ENCODE measurements at places on chromosomes 12 and 14. TPM values are rescaled to one million over a fixed set of nuclear protein-coding genes. Genes with fewer than 3 reads are reported as not detected.

DNA sequence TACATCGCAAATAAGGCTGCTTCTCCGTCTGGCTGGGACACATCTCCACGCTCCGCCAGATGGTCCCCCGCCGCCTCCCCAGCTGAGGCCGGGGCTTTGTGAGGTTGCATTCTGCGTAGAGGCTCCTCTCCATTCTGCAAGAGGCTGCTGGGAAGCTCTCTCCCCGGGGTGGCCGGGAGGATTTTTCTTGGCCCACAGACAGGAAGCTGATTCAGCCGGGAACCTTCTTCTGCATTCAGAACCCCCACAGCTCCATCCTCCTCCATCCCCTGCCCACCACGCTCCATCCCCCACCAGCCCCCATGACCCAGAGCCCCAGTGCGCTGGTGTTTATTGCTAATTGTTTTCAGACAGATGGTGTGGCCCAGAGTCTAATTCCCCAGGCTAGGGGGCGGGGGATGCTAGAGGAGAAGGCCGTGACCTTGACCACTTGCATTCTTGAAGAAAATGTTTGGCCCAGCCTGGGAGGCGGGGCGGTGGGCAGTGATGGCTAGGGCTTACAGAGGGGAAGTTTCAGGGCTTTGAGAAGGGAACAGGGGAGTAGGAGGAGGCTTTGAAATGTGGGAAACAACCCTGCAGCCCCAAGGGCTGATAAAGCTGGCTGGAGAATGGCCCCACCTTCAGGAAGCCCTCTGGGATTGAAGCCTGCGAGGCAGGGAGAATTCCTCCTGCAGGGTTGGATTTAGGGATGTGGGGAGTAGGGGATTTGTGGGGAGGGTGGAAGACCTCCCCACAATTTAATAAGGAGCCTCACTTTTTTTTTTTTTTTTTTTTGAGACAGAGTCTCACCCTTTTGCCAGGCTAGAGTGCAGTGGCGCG, 88.5 kb upstream of the NCOR2 start:
- no peak overlapping the region for H3K4me3 ChIP-seq
- no peak overlapping the region for H3K27ac ChIP-seq
- no peak for DNase-seq
- no peaks in the 10 kb centered on the region for H3K4me1 ChIP-seq
- no peaks in the 10 kb centered on the region for H3K36me3 ChIP-seq
- peaks cover 1% of the 10 kb centered on the region for H3K27me3 ChIP-seq

DNA sequence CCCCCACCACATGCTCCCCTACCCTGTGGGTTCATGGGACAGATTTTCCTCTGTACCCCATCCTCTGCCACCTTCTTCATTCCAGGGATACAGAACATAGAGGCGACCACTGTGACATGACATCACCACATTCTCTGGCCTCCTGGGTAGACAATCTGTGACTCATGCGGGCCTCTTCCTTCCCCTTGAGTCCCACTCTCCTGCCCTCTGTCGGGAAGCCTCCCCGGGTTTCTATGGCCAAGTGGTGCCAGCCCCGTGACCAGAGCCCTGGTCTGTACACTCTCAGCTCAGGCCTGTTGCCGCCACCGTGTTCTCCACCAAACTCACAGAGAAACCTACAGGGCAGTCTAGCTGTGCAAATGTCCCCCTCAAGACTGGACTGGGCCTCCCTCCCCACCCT, 8.0 kb downstream of the CLMN start:
- H3K36me3 ChIP-seq = no peaks in the 10 kb centered on the region
- peaks cover 2% of the 10 kb centered on the region for H3K27me3 ChIP-seq
- DNase-seq = no peak
- H3K4me1 ChIP-seq = peaks cover 5% of the 10 kb centered on the region
- no peak overlapping the region for H3K4me3 ChIP-seq
- no peak overlapping the region for H3K27ac ChIP-seq

GRCh38 chr12:22321638-22322037, 12.9 kb downstream of the ST8SIA1 start:
- no peak for DNase-seq
- no peak overlapping the region for H3K4me3 ChIP-seq
- no peaks in the 10 kb centered on the region for H3K36me3 ChIP-seq
- peaks cover 8% of the 10 kb centered on the region for H3K4me1 ChIP-seq

DNA sequence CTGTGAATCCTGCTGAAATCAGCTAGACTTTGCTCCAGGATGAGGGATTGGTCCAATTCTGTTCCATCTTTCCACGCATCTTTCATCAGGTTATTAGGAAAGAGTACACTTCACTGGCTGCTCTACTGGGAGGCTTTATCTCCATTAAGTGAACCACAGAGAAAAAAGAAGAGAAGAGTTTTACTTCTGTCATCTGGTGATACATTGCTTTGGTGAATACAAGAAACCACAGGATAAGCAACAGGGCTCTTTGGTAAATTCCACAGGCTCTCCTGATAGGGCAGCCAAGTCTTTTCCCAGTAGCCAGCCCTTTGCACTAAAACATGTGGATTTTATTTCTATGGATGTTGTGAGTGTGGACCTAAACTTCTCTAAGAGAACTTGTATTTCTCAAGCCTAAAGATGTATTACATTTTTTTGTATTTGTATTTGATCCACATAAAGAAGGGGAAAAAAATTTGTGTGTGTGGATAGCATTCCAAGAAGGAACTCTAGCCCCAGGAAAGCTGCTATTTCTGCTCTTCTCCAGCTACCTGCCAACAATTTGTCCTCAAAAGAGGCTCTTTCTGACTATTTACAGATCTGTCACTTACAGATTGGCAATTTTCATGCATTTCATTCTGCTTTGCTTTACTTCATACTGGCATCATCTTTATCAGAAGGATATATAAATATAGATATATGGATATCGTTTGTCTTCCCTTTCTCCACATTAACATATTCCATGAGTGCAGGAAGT, 1117.6 kb upstream of the TMEM132C start:
- H3K27me3 ChIP-seq = peaks cover 4% of the 10 kb centered on the region
- H3K4me1 ChIP-seq = no peaks in the 10 kb centered on the region
- H3K36me3 ChIP-seq = peaks cover 3% of the 10 kb centered on the region

- H3K36me3 ChIP-seq = peaks cover 26% of the 10 kb centered on the region
- no peak overlapping the region for H3K4me3 ChIP-seq
- DNase-seq = peak; percentile 24
- H3K27me3 ChIP-seq = peaks cover 32% of the 10 kb centered on the region
- peaks cover 39% of the 10 kb centered on the region for H3K4me1 ChIP-seq
- H3K27ac ChIP-seq = peak overlapping the region; percentile 41
Measured at GRCh38 chr14:22882529-22883172, 371 bp upstream of the REM2 start.

GRCh38 chr12:131643631-131644452, 67.0 kb upstream of the SFSWAP start:
- H3K36me3 ChIP-seq = peaks cover 5% of the 10 kb centered on the region
- peaks cover 5% of the 10 kb centered on the region for H3K27me3 ChIP-seq
- DNase-seq = no peak
- H3K4me1 ChIP-seq = peaks cover 4% of the 10 kb centered on the region
- H3K27ac ChIP-seq = no peak overlapping the region

DNA sequence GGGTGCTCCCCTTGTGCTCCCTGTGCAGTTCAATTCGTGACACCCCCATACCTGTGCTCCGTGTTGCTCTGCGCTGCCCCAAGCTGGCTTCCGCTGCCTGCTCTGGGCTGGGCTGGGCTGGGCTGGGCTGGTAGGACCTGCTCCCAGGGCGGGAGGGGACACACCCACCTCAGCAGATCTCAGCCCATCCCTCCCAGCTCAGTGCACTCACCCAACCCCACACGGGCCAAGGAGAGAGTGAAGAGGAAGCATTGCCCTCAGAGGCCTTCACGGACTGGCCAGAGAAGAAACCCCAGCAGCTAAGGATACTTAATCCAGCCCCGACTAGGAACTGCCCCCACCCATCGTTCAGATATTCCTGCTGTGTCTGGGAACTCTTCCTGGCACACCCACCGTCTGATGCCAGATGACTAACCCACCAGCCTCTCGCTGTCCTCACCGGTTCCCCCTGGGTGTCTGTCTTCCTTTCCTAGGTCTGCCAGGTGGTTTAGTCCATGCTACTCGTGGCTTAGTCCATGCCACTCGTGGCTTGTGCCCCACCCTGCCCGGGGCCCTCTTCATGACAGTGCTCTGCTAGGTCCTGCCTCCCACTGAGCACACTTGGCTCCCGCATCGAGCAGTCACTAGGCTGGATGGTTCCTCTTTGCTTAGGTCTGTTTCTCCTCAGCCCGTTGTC, at the start of gene LPAR5:
Gene LPAR5, minus strand, starts transcription at position 104 of the 676 bp plus-strand sequence. CDS start 14,711 bp downstream, outside the sequence.
- peaks cover 4% of the 10 kb centered on the region for H3K27me3 ChIP-seq
- H3K27ac ChIP-seq = no peak within 1 kb of the TSS
- H3K4me3 ChIP-seq = no peak within 1 kb of the TSS
- peaks cover 5% of the 10 kb centered on the region for H3K36me3 ChIP-seq
- peaks cover 69% of the 10 kb centered on the region for H3K4me1 ChIP-seq

GRCh38 chr14:104708606-104709268, 15.3 kb upstream of the ADSS1 start:
- H3K27me3 ChIP-seq = peaks cover 7% of the 10 kb centered on the region
- no peak overlapping the region for H3K4me3 ChIP-seq

DNA sequence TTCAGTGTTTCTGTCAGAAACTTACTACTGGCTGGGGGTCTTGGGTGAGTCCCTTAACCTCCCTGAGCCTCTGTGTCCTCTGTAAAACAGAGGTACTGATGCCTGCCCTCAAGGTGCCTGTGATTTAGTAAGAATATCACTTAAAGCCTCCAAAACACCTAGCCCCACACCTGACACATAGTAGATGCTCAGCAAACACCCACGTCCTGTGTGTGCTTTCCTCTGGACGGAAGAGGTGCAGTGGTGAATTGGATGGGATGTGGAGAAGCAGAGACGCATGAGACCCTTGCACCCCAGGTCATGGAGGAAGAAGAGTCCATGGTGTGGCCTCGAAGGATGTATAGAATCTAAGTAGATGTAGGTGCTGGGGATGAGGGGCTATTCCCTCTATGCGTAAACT, 110.6 kb downstream of the LGMN start:
- H3K27me3 ChIP-seq = peaks cover 5% of the 10 kb centered on the region
- peaks cover 12% of the 10 kb centered on the region for H3K36me3 ChIP-seq
- peak overlapping the region; percentile 8 for H3K27ac ChIP-seq
- H3K4me1 ChIP-seq = no peaks in the 10 kb centered on the region
- DNase-seq = no peak
- H3K4me3 ChIP-seq = no peak overlapping the region

GRCh38 chr14:53525608-53526007, 372.5 kb upstream of the DDHD1 start:
- no peak for DNase-seq
- no peak overlapping the region for H3K4me3 ChIP-seq
- no peak overlapping the region for H3K27ac ChIP-seq

GRCh38 chr12:42477941-42478340, 111.6 kb downstream of the PRICKLE1 start:
- no peak overlapping the region for H3K4me3 ChIP-seq
- H3K36me3 ChIP-seq = no peaks in the 10 kb centered on the region
- peaks cover 7% of the 10 kb centered on the region for H3K27me3 ChIP-seq
- no peak overlapping the region for H3K27ac ChIP-seq
- H3K4me1 ChIP-seq = peaks cover 38% of the 10 kb centered on the region
- DNase-seq = no peak

DNA sequence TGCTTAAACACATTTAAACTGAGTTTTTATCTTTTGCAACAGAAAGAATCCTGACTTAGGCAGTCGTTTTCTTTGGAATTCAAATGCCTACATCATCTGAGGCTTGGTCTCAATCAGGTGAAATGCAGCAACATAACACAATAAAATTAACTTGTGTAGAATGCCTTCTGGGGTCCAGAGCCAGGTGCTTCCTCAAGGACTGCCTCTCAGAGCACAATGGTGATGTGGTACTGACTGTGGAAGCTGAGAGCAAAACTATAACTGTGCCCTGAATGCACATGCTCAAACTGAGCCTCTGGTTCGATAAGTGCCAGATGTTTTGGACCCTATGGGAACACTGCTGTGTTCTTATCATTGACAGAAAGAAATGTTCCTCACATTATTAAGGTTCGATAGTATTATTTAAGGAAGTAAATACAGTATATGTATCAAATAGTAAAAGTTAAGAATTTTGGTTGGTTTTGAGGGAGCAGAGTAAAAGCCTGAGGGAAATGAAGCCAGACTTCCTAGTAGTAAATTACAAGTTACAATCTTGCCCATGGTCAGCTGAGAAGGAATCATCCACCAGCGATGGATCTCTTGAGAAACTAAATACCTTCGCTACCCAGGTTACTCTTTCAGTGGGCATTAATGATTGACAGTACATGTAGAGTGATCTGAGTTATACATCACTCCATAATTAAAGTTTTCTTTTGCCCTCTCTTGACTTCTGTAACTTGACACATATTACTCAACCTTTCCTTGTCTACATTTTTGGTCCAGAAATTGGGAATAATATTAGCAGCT, 122.9 kb upstream of the ATP2B1 start:
- DNase-seq = no peak
- H3K36me3 ChIP-seq = no peaks in the 10 kb centered on the region
- H3K4me3 ChIP-seq = no peak overlapping the region
- peaks cover 4% of the 10 kb centered on the region for H3K4me1 ChIP-seq
- H3K27me3 ChIP-seq = no peaks in the 10 kb centered on the region
- no peak overlapping the region for H3K27ac ChIP-seq

DNA sequence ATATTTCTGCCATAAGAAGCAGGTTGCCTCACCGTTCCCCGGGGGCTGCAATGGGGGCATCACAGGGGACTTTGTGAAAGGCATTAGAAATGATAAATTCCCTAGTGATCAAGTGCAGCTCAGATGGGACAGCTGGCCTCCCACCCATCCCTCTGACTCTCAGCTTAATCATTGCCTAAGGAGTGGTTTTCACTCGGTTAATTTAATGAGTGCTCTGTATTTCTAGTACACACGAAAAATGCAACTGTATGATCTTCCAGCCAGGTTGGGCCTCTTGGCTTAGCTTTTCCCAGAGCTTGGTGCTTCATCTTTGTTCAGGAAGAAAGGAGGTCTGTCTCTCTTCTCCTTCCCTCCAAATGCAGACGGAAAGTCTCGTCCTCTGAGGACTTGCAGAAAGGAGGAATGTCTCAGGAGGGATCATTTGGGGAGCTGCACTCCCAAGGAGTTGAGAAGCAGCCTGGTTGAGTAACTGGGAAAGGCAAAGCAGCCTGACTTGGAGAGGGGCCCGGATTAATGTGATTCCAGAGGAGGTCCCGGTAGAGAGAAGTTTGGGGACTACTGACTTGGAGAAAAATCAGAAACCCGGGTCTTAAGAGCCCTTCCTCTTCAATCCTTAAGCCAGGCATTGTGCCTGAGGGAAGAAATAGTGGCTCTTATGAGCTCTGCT, 7.2 kb downstream of the CD9 start:
- no peak overlapping the region for H3K27ac ChIP-seq
- DNase-seq = no peak
- no peak overlapping the region for H3K4me3 ChIP-seq
- H3K4me1 ChIP-seq = peaks cover 36% of the 10 kb centered on the region

GRCh38 chr14:89402363-89402762, 14.7 kb downstream of the FOXN3 start:
- H3K36me3 ChIP-seq = peaks cover 20% of the 10 kb centered on the region
- peaks cover 3% of the 10 kb centered on the region for H3K27me3 ChIP-seq
- H3K27ac ChIP-seq = peak overlapping the region; percentile 38

GRCh38 chr14:63542231-63542999, 762 bp downstream of the PPP2R5E start:
- DNase-seq = peak; percentile 34
- H3K27ac ChIP-seq = peak overlapping the region; percentile 19
- peaks cover 15% of the 10 kb centered on the region for H3K4me1 ChIP-seq
- peaks cover 9% of the 10 kb centered on the region for H3K36me3 ChIP-seq
- H3K27me3 ChIP-seq = peaks cover 3% of the 10 kb centered on the region
- H3K4me3 ChIP-seq = peak overlapping the region; percentile 91

GRCh38 chr12:84648425-84648824, 264.2 kb downstream of the SLC6A15 start:
- no peak overlapping the region for H3K4me3 ChIP-seq
- no peak overlapping the region for H3K27ac ChIP-seq
- H3K27me3 ChIP-seq = no peaks in the 10 kb centered on the region
- no peaks in the 10 kb centered on the region for H3K36me3 ChIP-seq
- H3K4me1 ChIP-seq = no peaks in the 10 kb centered on the region

Gene KRT78
- total RNA-seq = not detected

Gene CTSG
- total RNA-seq = not detected

Gene SPX
- total RNA-seq = 0.18 TPM

Gene DCN
- not detected for total RNA-seq
